Kidney (tissue), 22 donors: ENCODE measurements at places on chromosomes 5 and 9.

- DNase-seq, result no peak
Observed at GRCh38 chr5:113433071-113433470, 1.7 kb downstream of the TSSK1B start.

GRCh38 chr5:113102121-113102531 lies 125.5 kb downstream of the DCP2 start:
- no peak for DNase-seq

DNA sequence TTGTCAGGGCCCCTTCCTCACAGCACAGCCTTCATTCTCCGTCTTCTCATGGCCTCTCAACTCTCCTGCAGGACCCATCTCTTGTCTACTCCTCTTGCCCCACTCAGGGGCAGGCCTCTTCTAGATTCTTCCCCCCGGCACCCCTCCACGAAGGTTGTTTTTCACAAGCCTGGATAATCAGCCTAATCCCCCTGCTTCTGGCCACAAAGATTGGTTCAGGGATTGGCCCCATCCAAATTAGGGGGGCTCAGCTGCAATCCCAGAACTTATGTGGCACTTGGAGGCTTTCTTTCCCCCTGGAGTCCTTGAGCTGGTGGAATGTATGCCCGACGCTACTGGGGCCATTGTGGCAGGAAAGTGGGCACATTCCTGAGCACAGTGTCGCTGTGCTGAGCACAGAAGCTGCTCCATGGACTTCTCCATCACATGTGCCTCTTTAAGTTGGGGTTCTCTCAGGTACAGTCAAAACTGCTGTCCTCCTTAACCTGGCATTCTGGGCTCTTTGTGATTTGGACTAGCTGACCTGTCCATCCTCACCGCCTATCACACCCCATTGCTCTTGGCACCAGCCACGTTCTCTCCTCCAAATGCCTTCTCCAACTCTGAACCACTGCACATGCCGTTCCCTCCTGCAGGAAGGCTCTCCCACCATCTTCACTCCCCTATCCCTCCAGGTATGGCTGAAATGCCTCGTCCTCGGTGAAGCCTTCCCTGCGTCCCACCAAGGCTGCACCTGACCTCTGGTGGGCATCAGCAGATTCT lies 66.8 kb upstream of the RNF130 start:
- no peak for DNase-seq

DNA sequence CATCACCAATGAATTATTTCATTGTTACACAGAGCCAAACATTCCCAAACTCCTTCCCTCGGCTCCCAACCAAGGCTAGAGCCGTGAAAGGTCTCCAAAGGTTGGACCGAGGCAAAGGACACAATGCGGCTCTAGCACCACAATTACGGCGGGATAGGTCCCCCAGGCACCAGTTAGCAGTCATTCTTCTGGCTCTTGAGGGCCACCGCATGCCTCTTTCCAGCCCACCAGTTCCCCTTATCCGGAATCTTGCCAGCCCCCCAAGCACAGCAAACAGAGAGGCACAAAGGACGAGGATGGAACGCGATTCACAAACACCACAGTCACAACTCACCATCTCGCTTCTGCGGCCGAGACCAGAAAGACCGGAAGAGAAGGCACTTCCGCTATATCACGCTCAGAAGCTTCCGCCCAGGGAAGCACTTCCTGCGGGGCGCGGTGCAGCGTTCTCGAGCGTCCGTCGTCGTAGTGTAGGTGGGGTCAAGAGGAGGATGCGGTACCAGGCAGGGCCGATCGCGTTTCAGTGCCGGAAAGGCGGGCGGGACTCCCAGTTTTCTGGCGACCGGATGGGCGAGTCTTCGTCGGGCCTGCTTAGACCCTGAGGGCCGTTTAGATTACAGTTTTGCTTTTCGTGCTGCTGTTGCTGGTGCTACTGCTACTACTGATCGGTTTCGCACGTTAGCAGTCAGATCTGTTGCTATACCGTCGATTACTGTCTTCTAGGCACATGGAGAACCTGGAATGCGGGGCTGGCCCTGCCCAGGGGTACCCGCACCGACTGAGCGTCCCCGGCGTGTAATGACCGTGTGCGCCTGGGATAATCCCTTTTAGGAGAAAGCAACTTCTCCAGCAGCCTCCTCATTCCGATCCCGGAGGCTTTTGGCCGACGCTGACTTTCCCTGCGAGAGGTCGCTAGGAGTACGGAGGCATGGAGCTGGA lies at the start of gene RPL37:
TSS of gene RPL37 (minus strand) at position 374 of the 939 bp plus-strand sequence. CDS start at position 337, 37 bp downstream.
- peak; percentile 99 for DNase-seq
